ENCODE measurements at places on chromosomes 1 and 21.

- DNase-seq: no peak
These were observed 54.1 kb downstream of the KCNJ15 start for GRCh38 chr21:38310646-38311485.

GRCh38 chr1:59185163-59185860 lies 111.6 kb upstream of the FGGY start:
- no peak for DNase-seq

DNA sequence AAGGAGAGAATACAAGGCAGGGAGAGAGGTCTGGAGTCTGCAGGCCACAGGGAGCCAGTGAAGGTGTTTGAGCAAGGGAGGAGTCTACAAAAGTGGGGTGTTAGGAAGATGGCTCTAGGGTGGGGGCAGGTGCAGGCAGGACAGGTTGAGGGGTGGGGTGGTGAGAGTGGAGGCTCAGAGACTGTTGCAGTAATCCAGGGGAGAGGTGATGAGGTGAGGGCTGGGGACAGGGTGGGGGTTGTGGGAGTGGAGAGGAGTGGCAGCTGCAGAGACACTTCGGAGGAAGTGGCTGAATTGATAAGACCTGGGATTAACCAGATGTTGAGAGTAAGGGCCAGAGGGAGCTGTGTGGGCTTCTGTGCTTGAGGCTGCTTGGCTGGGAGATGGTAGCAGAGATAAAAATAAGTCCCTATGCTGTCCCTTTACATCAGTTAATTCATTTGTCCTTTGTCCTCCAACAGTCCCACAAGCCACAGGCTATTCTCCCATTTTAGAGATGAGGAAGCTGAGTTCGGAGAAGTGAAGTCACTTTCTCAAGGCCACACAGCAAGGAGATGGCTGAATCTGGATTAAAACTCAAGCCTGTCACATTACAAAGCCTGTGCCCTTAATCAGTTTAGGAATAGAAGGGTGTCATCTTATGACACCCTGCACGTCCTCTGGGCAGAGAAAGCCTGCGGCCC lies 54.8 kb upstream of the SYNC start:
- no peak for DNase-seq

DNA sequence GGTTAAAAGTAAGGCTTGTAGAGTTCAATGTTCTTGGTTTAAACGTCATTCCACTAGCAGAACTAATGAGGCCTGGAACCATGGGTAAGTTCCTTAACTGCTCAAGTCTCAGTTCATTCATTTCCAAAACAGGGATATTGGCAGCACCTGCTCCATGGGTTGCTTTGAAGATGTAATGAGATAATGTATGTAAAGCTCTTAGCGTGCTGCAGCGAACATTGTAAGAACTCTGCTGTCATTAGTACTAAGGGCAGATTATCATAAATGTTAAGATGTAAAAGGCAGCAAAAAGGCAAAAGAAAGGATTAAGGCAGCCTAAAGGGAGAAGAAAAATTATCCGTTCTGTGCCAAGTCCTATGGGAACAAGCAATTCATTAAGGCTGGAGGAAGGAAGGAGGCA lies 129.1 kb upstream of the NGF start:
- DNase-seq: no peak
